ENCODE measurements at places on chromosomes 12 and 14. TPM values are rescaled to one million over a fixed set of nuclear protein-coding genes. Genes with fewer than 3 reads are reported as not detected.

- H3K27me3 ChIP-seq, result no peaks in the 10 kb centered on the region
- H3K4me1 ChIP-seq, result peaks cover 28% of the 10 kb centered on the region
- no peak overlapping the region for H3K27ac ChIP-seq
Observed at GRCh38 chr12:118371321-118372282, 1.1 kb downstream of the TAOK3 start.

- no peaks in the 10 kb centered on the region for H3K36me3 ChIP-seq
- no peaks in the 10 kb centered on the region for H3K4me1 ChIP-seq
- no peak for DNase-seq
- H3K4me3 ChIP-seq, result no peak overlapping the region
- H3K27ac ChIP-seq, result no peak overlapping the region
Observed at GRCh38 chr12:47578836-47579235, 127.0 kb downstream of the RPAP3 start.

GRCh38 chr12:59070322-59070933 is 150.1 kb upstream of the LRIG3 start:
- no peak overlapping the region for H3K27ac ChIP-seq
- DNase-seq, result no peak
- no peaks in the 10 kb centered on the region for H3K4me1 ChIP-seq
- no peaks in the 10 kb centered on the region for H3K36me3 ChIP-seq
- no peak overlapping the region for H3K4me3 ChIP-seq

- no peaks in the 10 kb centered on the region for H3K36me3 ChIP-seq
- H3K27me3 ChIP-seq, result no peaks in the 10 kb centered on the region
- no peak overlapping the region for H3K4me3 ChIP-seq
- H3K27ac ChIP-seq, result no peak overlapping the region
- DNase-seq, result no peak
Observed at GRCh38 chr12:130827432-130827831, 11.6 kb downstream of the STX2 start.

- H3K27ac ChIP-seq, result no peak overlapping the region
- no peaks in the 10 kb centered on the region for H3K27me3 ChIP-seq
- no peaks in the 10 kb centered on the region for H3K4me1 ChIP-seq
- H3K4me3 ChIP-seq, result no peak overlapping the region
Observed at GRCh38 chr14:93081876-93082570, 33.7 kb downstream of the ITPK1 start.

TMEM132D gene
- not detected for total RNA-seq
